ENCODE measurements at places on chromosomes 1 and 21.

DNA sequence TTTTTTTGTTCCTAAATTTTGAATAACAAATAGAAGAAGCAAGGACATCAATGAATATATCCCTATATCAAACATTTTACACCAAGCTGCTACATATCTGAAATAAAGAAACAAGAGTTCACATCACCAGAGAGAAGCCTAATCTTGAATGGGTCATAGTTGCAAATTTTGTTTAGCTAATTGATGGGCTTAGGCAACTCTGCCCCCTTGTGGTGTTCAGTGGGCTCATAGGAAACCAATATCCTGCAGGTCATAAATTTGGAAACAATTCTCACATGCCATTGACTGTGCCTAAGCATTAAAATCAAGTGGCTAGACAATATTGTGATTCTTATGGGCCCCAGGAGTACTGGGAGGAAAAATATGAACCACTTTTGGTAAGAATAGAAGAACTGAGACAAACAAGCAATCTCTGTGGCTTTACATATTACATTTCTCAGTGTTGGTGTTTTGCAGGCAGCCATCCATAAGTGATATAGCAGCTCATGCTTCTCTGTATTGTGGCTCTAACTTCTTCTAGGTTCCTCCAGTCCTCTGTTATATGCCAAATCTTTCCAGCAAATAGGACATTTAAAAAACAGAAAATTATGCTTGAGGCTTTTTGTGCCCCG is 1262.8 kb upstream of the PRMT6 start:
- DNase-seq, result no peak

DNA sequence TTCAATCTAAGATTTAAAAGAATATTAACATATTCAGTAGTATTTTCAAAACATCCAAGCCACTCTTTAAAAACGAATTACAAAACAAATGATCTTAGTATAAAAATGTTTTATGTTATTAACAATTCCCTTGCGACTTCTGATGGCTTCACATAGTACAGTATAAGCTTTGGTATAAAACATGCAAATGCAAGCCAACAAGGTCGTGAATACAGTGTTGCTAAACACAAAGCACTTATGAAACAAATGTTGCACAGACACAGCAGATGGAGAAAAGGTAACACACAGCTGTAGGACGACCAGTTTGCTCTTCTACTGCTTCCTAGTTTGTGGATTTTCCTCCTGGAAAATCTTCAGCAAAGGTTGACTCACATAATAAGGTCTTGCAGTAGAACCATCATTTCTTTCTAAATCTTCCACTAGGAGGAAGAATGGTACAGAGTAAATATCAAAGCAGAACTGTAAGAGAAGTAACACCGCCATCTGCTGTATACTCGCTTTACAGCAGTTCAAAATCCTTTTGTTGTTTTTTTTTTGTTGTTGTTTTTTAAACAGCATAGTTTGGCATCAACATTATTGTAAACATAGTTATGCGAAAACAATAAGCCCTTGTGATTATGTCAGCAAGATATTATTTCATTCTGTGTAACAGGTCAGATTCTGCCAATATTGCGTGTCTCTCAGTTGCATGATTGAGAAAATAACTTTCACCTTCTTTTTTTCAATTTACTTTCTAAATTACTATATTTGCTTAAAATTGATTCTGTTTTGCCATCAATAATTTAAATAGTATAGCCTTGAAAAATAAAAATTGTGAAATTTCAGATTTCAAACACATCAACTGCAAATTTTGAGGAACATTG is 69.5 kb downstream of the LHX8 start:
- no peak for DNase-seq

DNA sequence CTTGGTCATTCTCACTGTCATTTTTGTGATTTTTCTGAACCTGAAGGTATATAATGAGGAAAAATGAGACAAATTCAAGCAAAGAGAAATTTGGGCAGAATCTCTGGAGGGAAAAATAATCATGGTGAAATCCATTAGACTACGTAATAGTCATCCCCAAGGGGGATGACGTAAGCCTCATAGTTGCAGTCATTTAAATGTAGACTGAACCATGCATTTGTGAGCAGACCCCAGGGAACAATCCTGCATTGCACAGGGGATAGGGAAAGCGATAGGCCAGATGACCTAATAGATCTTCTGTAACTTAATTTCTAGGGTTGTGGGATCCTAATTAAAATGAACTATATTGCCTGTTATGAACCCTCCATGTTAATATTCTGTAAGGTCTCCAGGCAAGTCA is 167.4 kb upstream of the C1orf21 start:
- DNase-seq, result no peak

- no peak for DNase-seq
Observed at GRCh38 chr1:1302951-1303509, 4.7 kb downstream of the ACAP3 start.

- DNase-seq, result no peak
Observed at GRCh38 chr1:10001016-10001665, 4.1 kb downstream of the RBP7 start.

DNA sequence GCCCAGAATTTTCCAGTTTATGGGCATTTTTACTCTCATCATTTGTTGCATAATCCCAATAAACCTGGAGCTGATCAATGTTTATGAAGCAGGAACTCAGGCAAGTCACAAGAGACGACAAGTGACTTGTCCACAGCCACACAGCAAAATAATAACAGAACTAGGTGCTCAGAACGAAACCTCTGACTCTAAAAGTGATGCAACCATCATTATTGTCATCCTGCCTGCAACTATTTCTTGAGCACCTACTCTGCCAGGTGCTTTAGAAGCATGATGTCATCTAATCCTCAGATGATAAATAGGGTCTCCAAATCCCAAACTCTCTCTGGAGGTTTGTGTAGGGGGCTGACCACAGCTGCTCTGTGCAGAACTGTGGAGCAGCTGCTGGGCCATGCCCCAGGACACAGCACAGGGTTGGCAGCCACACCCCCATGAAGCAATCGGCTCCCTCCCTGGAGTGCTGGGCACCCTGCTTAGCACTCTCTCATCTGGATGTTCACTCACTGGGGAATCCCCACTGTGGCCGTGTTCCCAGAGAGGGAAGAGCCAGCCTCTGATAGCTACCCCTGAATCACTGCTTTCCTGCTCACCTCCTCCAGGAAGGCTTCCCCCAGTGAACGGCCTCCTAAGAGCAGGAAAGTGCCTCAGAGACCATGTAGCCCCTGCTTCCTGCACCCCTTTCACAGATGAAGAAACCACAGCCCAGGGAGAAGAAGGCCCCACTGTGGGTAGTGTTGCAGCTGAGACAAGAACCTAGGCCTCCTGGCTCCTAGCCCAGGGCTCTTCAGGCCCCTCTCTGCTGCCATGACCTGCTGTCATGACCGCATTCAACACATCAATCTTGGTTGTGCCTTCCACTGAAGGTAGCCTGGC is 2.1 kb downstream of the TTC22 start:
- DNase-seq, result no peak

- peak; percentile 44 for DNase-seq
Observed at GRCh38 chr1:11693024-11693590, 1.6 kb downstream of the DRAXIN start.

- DNase-seq, result no peak
Observed at GRCh38 chr1:45908611-45909140, 105.3 kb downstream of the MAST2 start.
